ENCODE measurements at places on chromosomes 11 and 22. TPM values are rescaled to one million over a fixed set of nuclear protein-coding genes. Genes with fewer than 3 reads are reported as not detected.
A peak's percentile ranks its signal among the peaks of the same experiment; 100 is the strongest.

SLC6A5 gene
- not detected for polyA plus RNA-seq

ENTHD1 gene
- not detected for polyA plus RNA-seq

PRG2 gene
- not detected for polyA plus RNA-seq

ABCC8 gene
- not detected for polyA plus RNA-seq

KCTD14 gene
- not detected for polyA plus RNA-seq

JRKL gene
- 3.7 TPM for polyA plus RNA-seq

MCAM gene
- polyA plus RNA-seq = not detected

GLYATL2 gene
- polyA plus RNA-seq = not detected

PTPN5 gene
- polyA plus RNA-seq = not detected

DNA sequence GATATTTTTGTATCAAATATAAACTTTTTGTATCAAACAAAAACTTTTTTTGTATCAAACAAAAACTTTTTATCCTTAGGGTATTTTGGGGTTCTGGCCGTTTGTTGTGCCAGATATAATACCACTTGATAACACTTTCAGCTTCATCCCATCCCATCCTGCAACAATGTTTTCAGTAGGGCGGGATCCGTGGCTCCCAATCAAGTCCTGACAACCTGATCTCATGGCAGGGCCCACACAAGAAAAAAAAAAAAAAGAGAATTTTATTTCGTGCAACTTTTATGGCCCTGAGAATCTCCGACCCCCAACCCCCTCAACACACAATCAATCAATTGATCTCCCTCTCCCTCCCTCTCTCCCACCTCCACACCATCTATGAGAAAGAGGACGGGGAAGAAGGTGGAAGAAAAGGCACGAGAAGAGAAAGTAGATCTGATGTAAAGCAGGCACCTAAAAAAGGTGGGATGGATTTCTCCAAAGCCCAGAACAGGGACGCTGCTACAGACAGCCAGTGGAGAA lies 4749.6 kb upstream of the OR11H1 start:
- H3K27me3 ChIP-seq = no peaks in the 10 kb centered on the region
- no peak overlapping the region for H3K4me3 ChIP-seq
- H3K36me3 ChIP-seq = no peaks in the 10 kb centered on the region
- H3K4me1 ChIP-seq = no peaks in the 10 kb centered on the region
- no peak overlapping the region for H3K27ac ChIP-seq
- DNase-seq = no peak

DNA sequence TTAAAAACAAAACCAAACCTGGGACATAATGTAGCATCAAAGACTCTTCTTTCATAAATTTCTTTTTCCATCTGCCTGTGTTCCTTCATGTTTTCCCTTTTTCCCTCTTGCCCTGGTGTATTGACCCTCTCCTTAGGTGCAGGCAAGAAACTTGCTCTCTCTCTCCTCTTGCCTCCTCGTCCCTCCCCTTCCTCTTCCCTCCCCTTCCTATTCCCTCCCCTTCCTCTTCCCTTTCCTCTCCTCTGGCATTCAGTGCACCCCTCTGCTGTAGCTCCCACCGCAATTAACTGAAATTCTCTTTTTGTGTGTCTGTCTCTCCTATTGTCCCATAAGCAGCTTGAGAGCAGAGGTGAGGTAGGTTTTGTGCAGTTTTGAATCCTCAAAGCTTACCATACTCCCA lies 49.9 kb downstream of the CSF2RB start:
- no peaks in the 10 kb centered on the region for H3K36me3 ChIP-seq
- no peaks in the 10 kb centered on the region for H3K4me1 ChIP-seq
- DNase-seq = no peak
- no peak overlapping the region for H3K4me3 ChIP-seq
- peaks cover 31% of the 10 kb centered on the region for H3K27me3 ChIP-seq
- H3K27ac ChIP-seq = no peak overlapping the region

GRCh38 chr11:122556605-122557004 lies 98.9 kb upstream of the UBASH3B start:
- no peak for DNase-seq
- H3K36me3 ChIP-seq = no peaks in the 10 kb centered on the region
- H3K4me3 ChIP-seq = peak overlapping the region; percentile 26
- peaks cover 13% of the 10 kb centered on the region for H3K27me3 ChIP-seq
- H3K4me1 ChIP-seq = no peaks in the 10 kb centered on the region

GRCh38 chr11:59730896-59731565 lies 17.4 kb upstream of the OR10V1 start:
- H3K27me3 ChIP-seq = no peaks in the 10 kb centered on the region
- no peak overlapping the region for H3K4me3 ChIP-seq
- DNase-seq = no peak
- H3K36me3 ChIP-seq = no peaks in the 10 kb centered on the region

GRCh38 chr11:11336664-11337063 lies 16.4 kb downstream of the CSNK2A3 start:
- DNase-seq = no peak
- no peaks in the 10 kb centered on the region for H3K36me3 ChIP-seq
- no peak overlapping the region for H3K27ac ChIP-seq

- no peaks in the 10 kb centered on the region for H3K36me3 ChIP-seq
- H3K4me1 ChIP-seq = no peaks in the 10 kb centered on the region
- no peaks in the 10 kb centered on the region for H3K27me3 ChIP-seq
- DNase-seq = no peak
- no peak overlapping the region for H3K27ac ChIP-seq
Measured at GRCh38 chr11:40187295-40187694, 1272.2 kb downstream of the LRRC4C start.

GRCh38 chr11:20599221-20600019 lies at the start of gene SLC6A5:
TSS of gene SLC6A5 (plus strand) at chr11:20599608. CDS start at chr11:20599673, 65 bp downstream.
- H3K4me3 ChIP-seq = no peak within 1 kb of the TSS
- H3K27me3 ChIP-seq = peaks cover 75% of the 10 kb centered on the region
- no peak for DNase-seq

DNA sequence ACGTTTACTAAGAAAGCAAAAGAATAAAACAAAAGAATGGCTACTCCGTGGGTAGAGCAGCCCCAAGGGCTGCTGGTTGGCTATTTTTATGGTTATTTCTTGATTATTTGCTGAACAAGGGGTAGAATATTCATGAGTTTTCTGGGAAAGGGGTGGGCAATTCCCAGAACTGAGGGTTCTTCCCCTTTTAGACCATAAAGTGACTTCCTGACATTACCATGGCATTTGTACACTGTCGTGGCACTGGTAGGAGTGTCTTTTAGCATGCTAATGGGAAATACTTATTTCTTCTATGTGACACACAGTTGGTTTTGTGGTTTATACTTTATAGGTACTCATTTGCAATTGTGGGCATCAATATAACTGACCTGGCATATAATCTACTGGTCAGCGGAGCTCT lies 56.3 kb downstream of the SLN start:
- DNase-seq = no peak
- H3K27me3 ChIP-seq = peaks cover 9% of the 10 kb centered on the region
- no peak overlapping the region for H3K4me3 ChIP-seq
- no peaks in the 10 kb centered on the region for H3K36me3 ChIP-seq

- H3K36me3 ChIP-seq = peaks cover 8% of the 10 kb centered on the region
- no peak overlapping the region for H3K4me3 ChIP-seq
- peaks cover 53% of the 10 kb centered on the region for H3K4me1 ChIP-seq
- no peaks in the 10 kb centered on the region for H3K27me3 ChIP-seq
Measured at GRCh38 chr11:90218606-90219005, 4.2 kb downstream of the CHORDC1 start.

- H3K36me3 ChIP-seq = peaks cover 5% of the 10 kb centered on the region
- peaks cover 74% of the 10 kb centered on the region for H3K4me1 ChIP-seq
- peak overlapping the region; percentile 78 for H3K4me3 ChIP-seq
Measured at GRCh38 chr11:45079075-45079444, 67.4 kb upstream of the PRDM11 start.

DNA sequence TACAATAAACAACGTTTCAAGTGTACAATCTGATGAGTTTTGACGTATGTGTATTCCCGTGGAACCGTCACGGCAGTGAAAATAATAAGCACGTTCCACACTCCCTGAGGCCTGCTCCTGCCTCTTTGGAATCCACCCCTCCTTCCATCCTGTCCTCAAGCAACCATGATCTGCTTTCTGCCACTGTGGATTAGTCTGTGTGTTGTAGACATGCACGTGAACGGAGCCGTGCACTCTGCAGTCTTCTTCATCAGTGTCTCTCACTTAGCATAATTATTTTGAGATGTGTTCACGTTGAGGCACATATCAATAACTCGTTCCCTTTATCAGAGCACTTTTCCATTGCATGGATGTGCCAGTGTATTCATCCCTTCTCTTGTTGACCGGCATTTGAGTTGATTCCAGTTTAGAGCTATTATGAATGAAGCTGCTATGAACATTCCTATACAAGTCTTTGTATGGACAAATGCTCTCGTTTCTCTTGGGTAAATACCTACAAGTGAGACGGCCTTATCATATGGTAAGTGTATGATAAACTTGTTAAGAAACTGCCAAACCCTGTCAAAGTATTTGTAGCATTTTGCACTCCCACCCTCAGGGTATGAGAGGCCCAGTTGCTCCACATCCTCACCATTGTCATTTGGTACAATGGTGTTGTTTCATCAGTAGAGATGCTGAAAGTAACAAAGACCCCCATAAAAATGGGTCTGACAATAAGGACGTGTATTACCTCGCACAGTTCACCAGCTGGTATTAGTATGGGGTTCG lies 102.8 kb upstream of the CRYBB3 start:
- no peak for DNase-seq
- H3K4me3 ChIP-seq = no peak overlapping the region
- H3K36me3 ChIP-seq = no peaks in the 10 kb centered on the region
- H3K27ac ChIP-seq = no peak overlapping the region
- H3K27me3 ChIP-seq = peaks cover 27% of the 10 kb centered on the region

- H3K4me3 ChIP-seq = no peak overlapping the region
- H3K27ac ChIP-seq = no peak overlapping the region
- H3K36me3 ChIP-seq = no peaks in the 10 kb centered on the region
- no peak for DNase-seq
- H3K4me1 ChIP-seq = peaks cover 4% of the 10 kb centered on the region
Measured at GRCh38 chr22:43222262-43222661, 35.3 kb upstream of the TTLL12 start.

DNA sequence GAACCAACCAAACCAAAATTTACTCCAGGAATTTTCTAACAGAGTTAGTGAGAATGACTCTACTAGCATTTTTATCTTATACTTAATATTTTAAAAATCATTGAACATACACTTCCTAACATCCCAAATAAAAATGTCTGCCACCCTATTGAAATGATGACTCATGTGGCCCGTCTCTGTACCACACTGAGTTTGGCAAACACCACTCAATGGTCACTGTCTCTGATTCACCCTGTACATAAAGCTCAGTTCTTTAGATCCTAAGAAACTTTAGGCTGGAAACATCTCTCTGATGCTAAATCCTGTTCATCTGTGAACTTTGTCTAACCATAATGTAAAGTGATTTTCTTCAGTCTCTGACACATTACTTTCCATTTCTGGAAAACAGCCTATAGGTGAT lies 182.0 kb downstream of the CWF19L2 start:
- no peaks in the 10 kb centered on the region for H3K4me1 ChIP-seq
- H3K27ac ChIP-seq = no peak overlapping the region
- DNase-seq = no peak
- no peaks in the 10 kb centered on the region for H3K36me3 ChIP-seq
- H3K4me3 ChIP-seq = no peak overlapping the region
- H3K27me3 ChIP-seq = no peaks in the 10 kb centered on the region

- no peak overlapping the region for H3K4me3 ChIP-seq
- H3K4me1 ChIP-seq = no peaks in the 10 kb centered on the region
- H3K27ac ChIP-seq = no peak overlapping the region
- peaks cover 13% of the 10 kb centered on the region for H3K36me3 ChIP-seq
Measured at GRCh38 chr22:20002128-20002527, 14.5 kb downstream of the ARVCF start.

- H3K36me3 ChIP-seq = no peaks in the 10 kb centered on the region
- H3K4me3 ChIP-seq = no peak overlapping the region
- no peaks in the 10 kb centered on the region for H3K27me3 ChIP-seq
- H3K4me1 ChIP-seq = no peaks in the 10 kb centered on the region
- no peak overlapping the region for H3K27ac ChIP-seq
Measured at GRCh38 chr11:86587264-86588193, 84.9 kb downstream of the ME3 start.

- no peaks in the 10 kb centered on the region for H3K27me3 ChIP-seq
- no peaks in the 10 kb centered on the region for H3K36me3 ChIP-seq
- peak overlapping the region; percentile 77 for H3K4me3 ChIP-seq
- DNase-seq = no peak
- peak overlapping the region; percentile 72 for H3K27ac ChIP-seq
Measured at GRCh38 chr11:67274768-67275605, 8.7 kb downstream of the GRK2 start.

DNA sequence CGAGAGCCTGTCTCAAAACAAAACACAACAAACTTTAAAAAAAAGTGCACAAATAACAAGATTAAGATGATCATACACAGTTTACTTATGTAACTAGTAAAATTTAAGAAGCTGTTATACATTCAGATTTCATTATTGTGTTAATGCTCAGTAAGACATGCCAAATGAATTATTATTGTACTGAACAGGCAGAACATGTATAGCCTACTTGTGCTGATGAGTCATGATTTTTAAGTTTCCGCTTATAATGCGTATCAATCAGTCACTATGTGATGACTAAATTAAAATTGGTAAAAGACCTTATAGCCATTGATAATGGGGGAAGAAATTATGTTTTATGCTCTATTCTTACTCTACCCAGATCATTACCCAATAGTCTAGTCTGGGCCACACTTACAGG lies 20.5 kb upstream of the EXPH5 start:
- peaks cover 35% of the 10 kb centered on the region for H3K27me3 ChIP-seq
- H3K4me1 ChIP-seq = no peaks in the 10 kb centered on the region
- H3K27ac ChIP-seq = no peak overlapping the region
- H3K4me3 ChIP-seq = no peak overlapping the region
- DNase-seq = no peak
- H3K36me3 ChIP-seq = no peaks in the 10 kb centered on the region

- H3K27me3 ChIP-seq = no peaks in the 10 kb centered on the region
- H3K27ac ChIP-seq = peak overlapping the region; percentile 2
- peaks cover 51% of the 10 kb centered on the region for H3K4me1 ChIP-seq
- no peak for DNase-seq
Measured at GRCh38 chr11:43316451-43316850, 4.7 kb downstream of the API5 start.

DNA sequence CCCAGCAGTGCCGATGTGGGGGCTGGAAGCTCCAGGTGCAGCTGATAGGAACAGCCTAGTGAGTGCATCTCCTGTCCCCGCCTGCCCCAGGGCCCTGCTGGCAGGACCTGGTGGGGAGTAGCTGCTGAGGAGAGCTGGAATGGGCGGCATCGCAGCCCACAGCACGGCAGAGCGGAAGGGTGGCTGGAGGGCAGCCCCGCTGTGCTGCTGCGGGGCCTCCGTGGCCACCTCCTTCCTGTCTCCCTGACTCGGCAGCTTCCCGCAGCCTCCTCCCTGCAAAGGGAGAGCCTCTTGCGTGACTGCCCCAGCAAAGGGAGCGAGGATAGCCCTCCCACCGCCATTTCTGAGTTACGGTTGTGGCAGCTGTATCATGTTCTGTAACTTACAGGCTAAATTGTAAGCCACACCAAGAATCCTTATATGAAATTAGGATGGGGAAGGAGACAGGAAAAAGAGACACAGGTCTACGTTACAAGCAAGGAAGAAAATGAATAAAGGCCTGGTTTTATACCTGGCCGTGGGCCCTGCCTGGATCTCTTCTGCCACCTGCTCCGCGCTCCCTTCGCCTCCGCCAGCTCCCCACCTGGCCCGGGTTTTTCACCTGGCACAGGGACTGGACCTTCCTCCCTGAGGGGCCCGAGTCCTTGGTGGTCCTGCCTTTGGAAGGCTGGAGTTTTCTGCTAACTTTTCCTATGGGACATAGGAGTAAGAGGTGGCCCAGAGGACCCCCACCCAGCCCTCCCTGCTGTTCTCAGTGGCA lies 10.0 kb downstream of the TPCN2 start:
- H3K4me1 ChIP-seq = peaks cover 55% of the 10 kb centered on the region
- no peak overlapping the region for H3K4me3 ChIP-seq
- H3K27me3 ChIP-seq = no peaks in the 10 kb centered on the region
